ENCODE measurements at places on chromosomes 4 and X.

DNA sequence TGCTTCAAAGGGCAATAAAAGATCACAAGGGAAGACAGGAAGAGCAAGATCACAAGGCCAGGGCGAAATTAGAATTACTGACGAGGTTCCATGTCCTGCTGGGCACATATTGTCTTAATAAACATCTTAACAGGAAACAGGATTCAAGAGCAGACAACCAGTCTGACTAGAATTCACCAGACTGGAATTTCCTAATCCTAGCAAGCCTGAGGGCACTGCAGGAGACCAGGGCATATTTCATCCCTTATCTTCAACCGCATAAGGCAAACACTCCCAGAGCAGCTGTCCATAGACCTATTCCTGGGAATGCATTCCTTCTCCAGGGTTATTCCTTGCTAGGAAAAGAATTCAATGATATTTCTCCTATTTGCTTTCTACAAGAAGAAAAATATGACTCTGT, 12.4 kb upstream of the TDO2 start:
- no peak for DNase-seq

DNA sequence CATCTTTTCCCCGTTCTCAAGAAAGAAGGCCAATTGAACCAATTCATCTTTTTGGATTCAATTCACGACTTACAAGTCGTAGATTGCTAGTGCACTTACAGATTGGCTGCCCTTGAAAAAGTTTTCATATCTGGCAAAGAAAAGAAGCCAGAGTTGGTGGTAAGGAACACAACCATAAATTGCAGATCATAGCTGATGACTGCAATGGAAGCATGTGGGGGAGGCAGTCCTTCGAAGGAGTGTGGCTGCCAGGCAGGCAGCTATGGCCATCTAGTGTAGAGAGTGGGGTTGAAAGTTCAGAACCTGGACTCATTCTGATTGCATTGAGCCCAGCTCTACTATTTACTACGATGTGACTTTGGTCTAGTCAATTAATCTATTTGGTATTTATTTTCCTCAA, 4.5 kb downstream of the GPM6A start:
- DNase-seq = no peak

DNA sequence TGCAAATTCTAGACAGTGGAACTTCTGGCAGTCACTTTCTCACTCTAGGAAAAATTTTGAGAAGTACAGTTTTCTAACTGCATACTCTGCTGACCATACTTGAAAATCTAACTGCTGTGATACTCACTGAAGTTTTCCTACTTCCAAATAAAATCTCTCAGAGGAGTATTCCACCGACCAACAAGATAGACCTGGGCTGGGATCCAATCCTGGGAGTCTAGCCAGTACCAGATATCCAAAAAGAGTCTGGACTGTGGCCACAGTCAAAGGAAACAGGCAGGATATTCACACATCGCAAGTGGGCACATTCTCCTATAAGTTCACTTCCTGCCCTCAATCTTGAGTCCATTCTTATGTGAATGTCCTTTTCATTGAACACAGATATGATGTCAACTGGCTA, 1138.7 kb upstream of the PCDH7 start:
- DNase-seq = no peak

GRCh38 chrX:71164071-71164470, 19.4 kb downstream of the NLGN3 start:
- no peak for DNase-seq

DNA sequence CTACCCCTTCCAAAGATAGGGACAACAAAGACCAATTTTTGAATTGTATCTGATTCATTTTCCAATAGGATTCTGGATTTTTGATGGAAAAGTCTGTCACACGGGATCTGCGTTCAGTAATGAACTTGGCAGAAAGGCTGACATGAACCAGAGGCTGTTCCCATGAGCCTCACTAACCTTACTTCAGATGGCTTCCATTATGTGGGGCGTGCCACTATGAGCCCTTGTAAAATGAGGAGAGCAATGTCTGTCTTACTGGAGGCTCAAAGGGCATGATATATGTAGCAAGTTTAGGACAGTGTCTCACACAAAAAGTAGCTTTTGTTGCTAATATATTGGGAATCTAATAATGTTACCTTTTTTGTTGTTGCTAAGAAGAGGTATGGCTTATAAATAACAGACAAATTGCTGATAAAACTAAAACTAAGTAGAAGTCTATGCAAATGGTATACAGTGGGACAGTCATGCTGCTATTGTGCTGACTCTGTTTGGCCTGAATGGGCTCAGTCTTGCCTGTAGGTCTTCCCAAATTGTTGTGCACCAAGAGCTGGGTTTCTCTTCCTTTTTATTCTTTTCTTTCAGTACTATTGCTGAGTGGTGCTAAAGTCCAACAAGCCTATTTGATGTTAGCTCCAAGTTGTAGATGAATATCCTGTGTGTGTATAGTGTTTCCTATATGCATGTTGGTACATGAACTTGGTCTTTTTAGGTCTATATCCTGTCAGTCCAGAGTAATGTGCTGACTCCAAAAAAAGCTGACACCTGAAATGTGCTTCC, 132.1 kb downstream of the SPRY1 start:
- no peak for DNase-seq

DNA sequence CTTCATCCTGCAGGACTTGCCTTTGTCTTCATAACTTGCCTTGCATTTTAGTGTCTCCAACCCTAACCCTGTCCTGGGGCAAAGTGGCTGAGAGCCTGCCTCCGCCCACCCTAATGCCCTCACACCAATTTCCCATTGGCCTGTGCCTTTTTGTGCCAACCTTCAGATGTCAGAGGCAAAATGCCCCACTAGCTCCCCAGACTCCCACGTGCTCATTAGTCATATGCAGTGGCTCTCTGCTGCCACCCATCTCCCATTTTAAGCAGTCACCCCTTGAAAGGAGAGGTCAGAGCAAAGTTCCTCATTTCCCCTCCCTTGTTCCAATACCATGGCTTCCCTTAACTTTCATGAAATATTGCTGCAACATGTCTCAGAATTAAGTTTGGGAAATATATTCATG, 74.8 kb upstream of the PASD1 start:
- peak; percentile 22 for DNase-seq

DNA sequence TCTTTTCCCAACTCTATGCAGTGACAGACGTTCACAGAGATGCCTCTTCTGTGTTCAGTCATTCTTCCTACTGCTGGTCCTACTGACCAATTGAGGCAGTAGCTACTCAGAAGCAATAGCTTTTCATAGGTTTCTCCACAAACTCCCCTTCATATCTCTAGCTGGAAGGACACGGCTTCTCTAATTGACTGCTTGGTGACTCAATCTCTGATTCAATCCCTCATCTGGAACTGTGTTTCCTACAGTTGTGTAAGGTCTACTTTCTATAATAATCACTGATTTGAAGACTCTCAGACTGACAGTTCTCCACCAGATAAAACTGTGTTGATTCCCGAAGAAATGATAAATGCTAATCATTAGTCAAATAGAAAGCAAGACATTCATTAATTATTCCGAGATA, 111.5 kb downstream of the DTHD1 start:
- no peak for DNase-seq

DNA sequence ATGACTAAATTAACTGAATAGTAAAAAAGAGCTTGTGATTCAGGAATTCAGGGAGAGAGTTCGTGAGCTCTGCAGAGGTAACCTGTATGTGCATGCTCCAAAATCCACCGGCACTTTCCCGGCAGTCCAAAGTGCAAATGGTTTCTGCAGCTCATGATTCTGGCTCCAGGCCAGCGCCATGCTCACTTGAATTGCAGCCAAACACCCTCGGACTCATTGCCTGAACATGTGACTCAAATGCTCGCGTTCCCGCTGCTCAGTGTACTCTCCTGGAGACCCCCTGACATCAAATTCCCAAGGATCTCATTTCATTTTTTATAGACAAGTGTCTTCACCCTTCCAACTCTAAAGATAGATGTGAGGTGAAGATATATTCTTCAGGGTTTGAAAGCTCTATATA, 44.1 kb upstream of the SH3RF1 start:
- DNase-seq = no peak

DNA sequence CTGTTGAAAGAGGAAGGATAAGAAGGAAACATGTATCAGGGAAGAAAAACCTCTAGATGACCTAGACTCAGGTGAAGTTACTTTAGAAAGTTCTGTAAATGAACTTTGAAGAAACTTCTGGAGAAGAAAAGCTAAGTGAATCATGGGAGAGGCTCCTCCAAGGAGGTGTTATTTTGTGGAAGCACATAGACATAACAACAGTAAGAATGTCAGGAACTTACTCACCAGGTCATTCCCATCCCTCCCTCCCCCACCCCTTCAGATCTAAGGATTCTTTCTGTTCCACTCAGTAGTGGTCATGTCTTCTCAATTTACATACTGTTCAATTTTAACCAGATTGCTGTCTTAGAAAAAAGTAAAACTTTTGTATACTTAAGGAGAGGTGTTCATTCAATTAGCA, 310.5 kb upstream of the DDX53 start:
- no peak for DNase-seq

- DNase-seq = no peak
These were observed 182.0 kb upstream of the FAM241A start for GRCh38 chr4:111963158-111963700.

DNA sequence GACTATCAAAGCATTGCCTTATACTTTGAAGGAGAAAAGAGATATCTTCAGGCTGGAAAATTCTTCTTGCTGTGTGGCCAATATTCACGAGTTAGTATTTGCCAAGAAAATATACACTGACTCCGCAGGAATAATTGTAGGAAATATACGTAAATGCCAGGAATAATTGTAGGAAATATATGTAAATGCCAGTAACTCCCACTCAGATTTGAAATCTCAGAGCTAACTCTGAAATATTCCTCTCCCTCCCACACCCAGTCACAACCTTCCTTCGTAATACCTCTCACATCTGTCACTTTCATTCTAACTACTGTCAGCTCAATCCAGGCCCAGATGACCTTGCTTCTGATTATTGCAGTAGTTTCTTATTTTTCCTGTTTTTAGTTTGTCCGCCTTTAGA, 73.5 kb downstream of the WDR19 start:
- no peak for DNase-seq

DNA sequence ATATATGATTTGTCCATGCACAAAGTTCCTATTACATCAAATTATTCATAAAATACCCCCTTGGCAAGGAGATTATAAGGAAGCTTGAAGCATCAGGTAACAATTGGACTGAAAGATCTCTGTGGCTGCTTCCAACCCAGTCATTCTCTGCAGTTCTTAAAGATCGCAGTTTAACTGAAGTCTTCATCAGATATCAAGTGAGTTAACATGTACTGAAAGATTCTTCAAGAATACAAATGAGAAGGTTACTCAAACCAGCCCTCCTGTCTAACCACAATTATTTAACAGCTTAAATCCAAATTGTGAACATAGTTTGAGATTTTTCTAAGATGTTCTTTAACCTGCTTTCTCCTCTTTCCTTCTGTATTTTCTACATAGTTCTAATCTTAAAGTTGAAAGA, 56.1 kb downstream of the SLC10A7 start:
- no peak for DNase-seq

Measured in CD4-positive, alpha-beta T cell treated with Interferon alpha-2 for 1 hour (primary cell).